Activated CD4-positive, alpha-beta T cell treated with anti-CD3 and anti-CD28 coated beads, Interleukin-2, amount 50 U/mL, for 24 hours (primary cell): ENCODE measurements at places on chromosomes 1 and 21.

GRCh38 chr1:119370748-119371147 lies 2.2 kb downstream of the HAO2 start:
- no peak for DNase-seq

DNA sequence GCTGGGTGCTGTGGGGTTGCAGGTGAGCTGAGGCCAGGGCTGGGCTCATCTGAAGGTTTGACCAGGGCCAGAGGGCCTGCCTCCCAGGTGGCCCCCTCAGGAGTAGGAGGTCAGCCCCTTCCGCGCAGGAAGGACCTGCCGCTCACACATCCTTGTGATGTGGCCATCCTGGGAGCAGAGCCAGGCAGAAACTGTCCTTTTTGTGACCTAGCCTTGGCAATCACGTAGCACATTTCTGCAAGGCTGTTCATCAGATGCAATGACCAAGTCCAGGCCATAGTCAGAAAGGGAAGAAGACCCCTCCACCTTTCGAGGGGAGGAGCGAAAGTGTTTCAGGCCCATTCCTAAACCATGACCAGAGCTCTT lies 55.5 kb upstream of the TRAPPC10 start:
- DNase-seq = no peak

DNA sequence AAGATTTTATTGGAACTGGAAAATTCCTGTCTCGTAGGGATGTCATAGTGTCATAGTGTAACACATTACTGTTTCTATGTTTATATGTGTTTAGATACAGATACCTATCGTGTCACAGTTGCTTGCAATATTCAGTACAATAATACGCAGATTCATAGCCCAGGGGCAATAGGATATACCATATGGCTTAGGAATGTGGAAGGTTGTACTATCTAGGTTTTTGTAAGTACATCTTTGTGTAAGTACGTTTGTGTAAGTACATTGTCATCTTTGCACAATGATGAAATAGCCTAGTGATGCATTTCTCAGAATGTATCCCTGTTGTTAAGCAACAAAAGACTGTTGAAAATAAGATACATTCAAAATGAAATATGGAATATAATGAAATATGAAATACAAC lies 68.9 kb downstream of the CAMTA1 start:
- no peak for DNase-seq

DNA sequence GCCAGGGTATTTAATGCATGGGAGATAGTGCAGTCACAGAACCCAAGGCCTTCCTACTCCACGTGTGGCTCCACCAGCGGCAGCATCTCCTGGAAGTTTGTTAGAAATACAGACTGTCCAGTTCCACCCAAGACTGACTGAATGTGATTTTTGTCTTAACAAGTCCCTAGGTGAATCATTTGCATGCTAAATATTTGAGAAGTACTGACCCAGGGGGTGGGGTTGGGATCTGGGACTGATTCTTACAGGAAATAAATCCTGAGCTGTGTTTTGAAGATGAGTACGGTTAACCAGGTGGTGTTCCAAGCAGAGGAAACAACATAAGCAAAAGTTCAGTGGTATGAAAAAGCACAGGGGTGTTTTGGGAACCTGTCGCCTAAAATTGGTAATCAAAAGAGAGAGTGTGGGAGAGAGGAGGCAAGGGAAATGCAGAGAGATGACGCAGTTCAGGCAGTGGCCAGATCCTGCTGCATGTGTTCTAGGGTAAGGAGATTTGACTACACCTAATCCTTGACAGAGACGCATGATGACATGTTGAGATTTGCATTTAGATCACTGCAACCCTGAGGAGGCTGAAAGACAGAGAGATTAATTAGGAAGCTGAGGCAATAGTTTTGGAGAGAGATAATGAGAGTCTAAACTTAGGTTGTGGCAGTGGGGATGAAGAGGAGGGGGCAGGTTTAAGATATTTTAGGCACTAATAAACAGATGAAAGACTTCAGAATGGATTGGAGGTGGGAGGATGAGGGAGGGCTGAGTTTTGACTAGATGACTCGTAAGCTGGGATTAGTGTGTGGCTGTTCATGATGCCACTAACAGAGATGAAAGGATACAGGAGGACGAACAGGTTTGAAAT lies 3.7 kb upstream of the ZNF326 start:
- DNase-seq = no peak

GRCh38 chr1:204304067-204304466 lies 55.7 kb downstream of the PLEKHA6 start:
- no peak for DNase-seq

DNA sequence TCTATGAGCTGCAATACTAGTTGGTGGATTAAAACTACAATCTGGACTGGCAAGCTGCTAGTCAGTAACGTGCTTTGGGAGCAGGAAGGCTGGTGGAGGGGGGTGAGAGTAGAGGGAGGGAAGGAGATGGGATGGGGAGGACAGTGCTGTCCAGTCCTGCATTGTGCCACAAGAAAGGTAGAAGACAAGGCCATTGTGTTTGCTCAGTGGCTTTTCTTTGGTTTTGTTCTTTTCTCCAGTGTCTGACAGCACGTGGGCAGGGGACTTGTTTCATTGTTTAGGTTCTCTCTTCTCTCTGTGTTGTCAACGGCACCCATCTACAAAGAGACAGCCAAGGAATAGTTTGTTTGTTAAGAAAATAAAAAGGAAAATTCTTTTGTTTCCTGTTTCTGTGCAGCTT lies 362.8 kb upstream of the PLXNA2 start:
- no peak for DNase-seq

GRCh38 chr1:23774174-23774880 lies 3.9 kb upstream of the PITHD1 start:
- DNase-seq = no peak

- DNase-seq = no peak
These were observed 15.0 kb upstream of the F5 start for GRCh38 chr1:169601096-169601881.

GRCh38 chr1:206492589-206492988 lies 14.7 kb upstream of the RASSF5 start:
- no peak for DNase-seq

GRCh38 chr1:245432228-245432875 lies 277.6 kb downstream of the KIF26B start:
- no peak for DNase-seq

DNA sequence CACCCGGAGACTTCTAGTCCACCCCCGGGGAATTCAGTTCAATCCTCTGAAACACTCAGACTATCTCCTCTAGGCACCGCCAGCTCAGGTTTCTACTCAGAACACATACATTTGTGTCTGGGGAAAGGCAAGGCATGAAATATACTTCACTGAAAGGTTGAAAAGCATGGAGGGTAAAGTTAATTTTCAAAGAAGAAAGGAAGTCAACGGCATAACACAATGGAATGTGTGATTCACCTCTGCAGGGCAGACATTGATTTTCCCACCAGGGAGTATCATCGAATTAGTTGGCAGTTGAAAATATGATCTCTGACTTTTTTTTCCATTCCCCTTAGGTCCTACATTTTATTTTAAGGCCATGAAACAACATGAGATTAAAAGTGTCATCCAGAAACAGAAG lies 669.4 kb downstream of the SMYD3 start:
- DNase-seq = no peak

DNA sequence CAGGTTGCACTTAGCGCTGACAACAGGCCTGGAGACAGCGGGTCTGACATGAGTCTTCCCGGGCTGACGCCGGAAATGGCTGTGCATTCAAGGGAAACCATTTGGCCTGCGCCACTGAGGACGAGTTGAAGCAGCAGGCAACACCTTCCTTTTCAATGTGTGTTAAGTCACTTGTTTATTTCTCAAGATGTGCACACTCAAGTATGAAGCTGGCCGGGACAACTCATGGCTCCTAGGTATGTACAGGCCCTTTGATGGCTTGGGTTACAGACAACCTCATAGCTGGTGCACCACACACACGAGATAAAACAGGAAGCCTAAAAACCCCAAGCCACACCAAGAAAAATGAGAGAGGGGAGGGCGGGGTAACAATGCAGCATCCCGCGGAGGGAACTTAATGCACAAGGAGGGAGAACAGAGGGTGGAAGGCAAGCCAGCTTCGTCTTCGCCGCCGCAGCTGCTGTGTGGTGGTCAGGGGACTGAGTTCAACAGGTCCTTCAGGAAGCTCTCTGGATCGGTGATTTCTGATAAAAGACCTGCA lies 118.0 kb upstream of the IFFO2 start:
- peak; percentile 30 for DNase-seq

- no peak for DNase-seq
These were observed 52.0 kb downstream of the NBPF6 start for GRCh38 chr1:108502138-108502537.

GRCh38 chr1:47963568-47964358 lies 33.4 kb downstream of the TRABD2B start:
- DNase-seq = no peak

- no peak for DNase-seq
These were observed 18.0 kb downstream of the KIAA0319L start for GRCh38 chr1:35539073-35539823.

DNA sequence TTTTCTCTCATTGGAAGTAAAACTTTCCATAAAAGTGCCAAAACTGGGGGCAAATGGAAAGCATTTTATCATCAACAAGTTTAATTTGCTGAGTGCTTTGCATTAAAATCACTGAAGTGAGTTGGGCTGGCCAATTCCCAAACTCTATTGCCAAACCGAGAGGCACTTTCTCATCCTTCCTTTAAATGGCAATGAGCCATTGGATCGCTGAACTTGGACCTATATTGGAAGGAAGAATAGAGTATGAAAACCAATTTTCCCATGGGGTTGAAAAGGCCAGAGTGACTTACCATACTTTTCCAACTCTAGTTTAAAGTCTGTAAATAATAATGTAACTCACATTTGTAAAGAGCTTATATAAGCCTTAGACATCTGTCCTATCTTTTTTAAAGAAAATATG lies 189.1 kb upstream of the C1orf87 start:
- DNase-seq = no peak

DNA sequence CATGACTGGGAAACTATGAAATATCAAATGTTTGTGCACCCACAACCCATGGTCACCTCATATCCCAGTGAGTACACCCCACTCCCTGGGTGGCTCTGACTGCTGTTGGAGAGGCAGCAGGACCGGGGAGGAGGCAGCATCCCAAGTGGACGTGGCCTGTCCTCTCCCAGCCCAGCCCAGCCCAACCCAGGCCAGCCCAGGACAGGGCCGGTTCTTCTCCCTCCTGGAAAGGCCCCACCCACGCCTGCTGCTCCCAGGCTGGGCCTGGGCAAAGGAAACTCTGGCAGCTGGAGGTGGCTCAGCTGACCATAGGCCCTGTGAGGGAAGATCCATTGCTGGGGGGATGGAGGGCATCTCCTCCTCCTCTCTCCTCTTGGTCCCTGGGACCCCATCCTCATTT lies 19.1 kb downstream of the MATN1 start:
- DNase-seq = no peak

DNA sequence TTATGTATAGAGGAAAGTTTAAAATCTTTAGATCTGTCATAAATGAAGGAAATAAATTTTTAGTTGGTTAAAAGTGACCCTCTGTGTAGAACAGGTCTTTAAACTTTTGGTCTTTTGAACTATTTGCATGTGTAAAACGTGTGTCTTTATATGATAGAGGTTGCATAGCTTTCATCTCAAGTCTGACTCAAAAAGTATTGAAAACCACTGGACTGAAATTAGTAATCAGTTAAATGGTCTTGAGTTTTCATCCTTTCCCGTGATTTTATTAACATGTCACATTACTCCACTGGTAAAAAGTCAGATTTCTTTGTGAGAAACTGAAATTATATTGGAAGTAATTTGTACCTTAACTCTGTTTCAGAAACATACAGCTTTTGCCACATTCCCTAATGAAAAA lies 1.8 kb downstream of the RNPC3 start:
- DNase-seq = no peak

DNA sequence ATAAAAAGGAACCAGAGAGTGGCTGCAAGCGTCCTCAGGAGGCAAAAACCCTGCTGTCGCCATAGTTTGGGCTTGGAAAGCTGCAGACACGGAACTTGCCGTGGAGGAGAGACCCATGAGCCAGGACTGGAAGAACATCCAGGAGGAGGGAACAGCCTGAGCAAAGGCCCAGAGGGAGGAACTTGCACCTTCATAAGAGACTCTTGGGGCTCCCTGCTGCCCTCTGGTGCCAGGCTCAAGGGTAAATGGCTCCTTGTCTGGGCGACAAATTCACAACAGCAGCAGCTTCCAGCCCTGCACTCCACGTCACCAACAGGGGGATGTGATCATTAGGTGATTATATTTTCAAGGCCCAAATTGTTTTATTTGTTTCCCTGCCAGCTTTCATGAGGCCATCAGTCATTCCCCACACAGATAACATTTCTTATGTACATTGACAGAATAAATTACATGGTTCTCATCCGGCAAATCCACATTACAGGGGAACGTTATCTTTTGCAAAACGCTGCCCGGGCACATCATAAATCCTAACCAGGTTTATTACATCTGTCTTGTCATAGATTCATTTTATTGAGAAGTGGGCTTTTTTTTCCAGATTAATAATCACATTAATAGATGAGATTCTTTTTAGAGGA lies 143.0 kb upstream of the GRIK3 start:
- DNase-seq = no peak

DNA sequence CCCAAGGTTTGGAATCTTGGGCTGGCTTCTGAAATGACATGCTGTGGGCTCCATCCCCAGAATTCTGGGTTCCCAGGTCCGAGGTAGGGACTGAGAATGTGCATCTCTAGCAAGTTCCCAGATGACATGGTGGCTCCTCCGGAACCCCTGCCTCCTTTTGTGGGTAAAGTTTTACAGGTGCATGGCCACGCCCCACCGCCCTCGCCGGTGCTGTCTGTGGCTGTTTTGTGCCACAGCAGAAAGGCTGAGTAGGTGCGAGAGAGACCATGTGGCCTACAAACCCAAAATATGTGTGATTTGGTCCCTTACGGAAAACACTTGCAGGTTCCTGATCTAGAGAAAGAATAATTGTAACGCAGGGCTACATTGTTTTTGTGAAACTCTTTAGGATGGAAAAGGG lies 30.9 kb downstream of the SKI start:
- peak; percentile 33 for DNase-seq

GRCh38 chr21:40964691-40965090 lies 117.7 kb upstream of the DSCAM start:
- DNase-seq = no peak
